ENCODE measurements at places on chromosomes 6 and 20. TPM values are rescaled to one million over a fixed set of nuclear protein-coding genes. Genes with fewer than 3 reads are reported as not detected.

The PRDM13 gene
- not detected for total RNA-seq

The TTLL9 gene
- total RNA-seq, result not detected

The UBD gene
- not detected for total RNA-seq

The ZC3H12D gene
- total RNA-seq, result under 0.01 TPM

The DEF6 gene
- total RNA-seq, result 3.0 TPM
